Stimulated activated CD8-positive, alpha-beta memory T cell treated with anti-CD3 and anti-CD28 coated beads, Interleukin-4, amount 100 ng/mL, for 4 hours (primary cell): ENCODE measurements at places on chromosomes 11 and 22.

- DNase-seq, result no peak
Measured at GRCh38 chr22:27381960-27382742, 419.4 kb downstream of the MN1 start.

- no peak for DNase-seq
Measured at GRCh38 chr22:49789289-49790141, 38.2 kb downstream of the BRD1 start.

DNA sequence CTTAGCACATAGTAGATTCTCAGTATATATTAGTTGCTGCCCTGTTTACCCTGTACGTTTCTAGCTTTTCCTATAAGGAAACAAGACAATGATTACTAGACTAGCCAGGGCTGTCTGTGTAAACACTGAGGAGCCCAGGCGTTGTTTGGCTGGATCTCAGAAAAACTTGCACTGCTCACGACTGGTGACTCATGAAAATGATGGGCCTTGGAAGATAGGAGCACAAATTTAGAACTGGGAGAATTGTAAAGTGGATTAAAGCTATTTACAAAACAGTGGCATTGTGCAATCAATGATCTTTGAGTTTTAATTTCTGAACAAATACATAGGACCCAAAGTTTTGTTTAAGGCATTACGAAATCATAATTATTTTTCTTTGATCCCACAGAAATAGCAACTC is 276.9 kb downstream of the FAM76B start:
- DNase-seq, result no peak

DNA sequence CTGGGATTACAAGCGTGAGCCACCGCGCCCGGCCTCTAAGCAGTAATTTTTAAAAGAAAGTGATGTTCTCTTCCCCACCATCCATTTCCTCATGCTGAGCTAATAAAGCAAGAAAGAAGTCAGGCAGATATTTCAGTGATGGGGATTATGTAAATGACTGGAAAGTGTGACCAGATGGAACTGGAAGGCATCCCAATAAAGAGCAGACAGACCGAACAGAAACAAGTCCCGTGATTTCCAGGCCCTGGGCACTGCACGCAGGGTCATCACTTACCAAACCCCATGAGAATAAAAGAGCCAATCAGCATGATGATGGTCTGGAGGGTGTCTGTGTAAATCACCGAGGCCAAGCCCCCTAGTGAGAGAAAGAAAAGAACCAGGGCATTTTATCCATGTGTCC is 18.2 kb downstream of the SLC5A4 start:
- DNase-seq, result no peak

- no peak for DNase-seq
Measured at GRCh38 chr11:2767071-2767470, 67.3 kb upstream of the KCNQ1OT1 start.

GRCh38 chr22:37781434-37782059 is 26.2 kb upstream of the GCAT start:
- no peak for DNase-seq

GRCh38 chr11:35049859-35050531 is 89.0 kb upstream of the CD44 start:
- DNase-seq, result no peak

GRCh38 chr11:69696749-69697468 is 6.9 kb downstream of the FGF19 start:
- DNase-seq, result no peak

DNA sequence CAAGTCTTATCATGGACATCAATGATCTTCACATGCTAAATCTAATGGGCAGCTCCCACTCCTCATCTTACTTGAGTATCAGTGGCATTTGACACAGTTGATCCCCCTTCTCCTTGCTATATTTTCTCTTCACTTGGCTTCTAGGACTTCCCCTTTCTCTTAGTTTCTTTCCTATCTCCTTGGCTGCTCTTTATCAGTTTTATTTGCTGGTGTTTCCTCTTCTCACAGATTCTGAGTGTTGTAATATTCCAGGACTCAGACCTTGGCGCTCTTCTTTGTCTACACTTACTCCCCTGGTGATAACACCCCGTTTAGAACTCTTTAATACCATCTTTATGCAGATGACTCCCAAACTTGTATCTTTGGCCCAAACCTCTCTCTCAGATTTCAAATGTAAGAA is 33.9 kb upstream of the RASSF10 start:
- DNase-seq, result no peak

- DNase-seq, result no peak
Measured at GRCh38 chr11:108468478-108468864, 1.1 kb upstream of the C11orf65 start.

DNA sequence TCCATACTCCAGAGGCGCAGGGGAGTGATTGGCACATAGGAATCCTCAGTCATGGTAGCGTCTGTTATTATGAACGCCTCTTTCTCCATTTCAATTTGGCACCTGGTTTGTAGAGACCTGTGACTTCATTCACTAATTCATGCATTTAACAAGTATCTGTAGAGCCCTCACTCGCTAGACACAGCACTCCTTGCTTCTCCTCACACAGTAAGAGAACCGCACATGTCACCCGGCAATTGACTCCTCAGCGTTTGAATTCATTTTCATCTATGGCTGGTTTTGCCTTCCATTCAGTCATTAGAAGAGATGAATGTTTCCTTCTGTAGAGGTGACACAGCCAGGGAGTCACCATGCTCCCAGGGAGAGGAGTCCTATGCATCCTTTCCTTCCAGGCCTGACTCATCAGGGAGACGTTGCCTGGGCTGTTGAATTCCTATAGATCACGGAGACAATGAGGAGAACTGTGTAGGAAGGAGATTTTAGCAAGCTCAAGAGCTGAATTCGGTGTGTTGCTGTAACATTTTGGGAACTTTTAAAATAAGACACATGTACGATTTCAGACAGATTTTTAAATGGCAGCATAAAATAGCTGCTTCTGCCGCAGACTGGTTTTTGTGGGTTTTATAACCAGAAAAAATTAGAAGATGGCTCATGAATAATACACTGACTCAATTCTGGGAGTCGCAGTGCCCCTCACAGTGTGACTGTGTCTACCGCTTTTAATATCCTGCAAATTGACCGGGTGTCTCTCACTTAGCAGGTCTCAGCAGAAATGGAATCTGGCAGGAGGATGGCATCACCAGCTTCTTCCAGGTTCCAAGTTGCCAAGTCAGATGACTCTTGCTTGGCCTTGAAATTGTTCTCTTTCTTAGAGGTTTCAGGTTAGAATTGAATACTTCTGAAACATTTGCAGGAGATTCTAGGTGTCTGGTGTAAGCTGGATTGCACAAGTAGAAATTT is 44.4 kb upstream of the CLMP start:
- no peak for DNase-seq

GRCh38 chr11:94767701-94768601 is at the start of gene AMOTL1:
Gene AMOTL1 (plus strand): TSS chr11:94768356. CDS start chr11:94768512, 156 bp downstream.
- DNase-seq, result no peak

GRCh38 chr11:112156956-112157766 is 6.7 kb downstream of the IL18 start:
- no peak for DNase-seq

GRCh38 chr11:106001304-106002012 is 20.6 kb downstream of the MSANTD4 start:
- no peak for DNase-seq

GRCh38 chr22:22371031-22371541 is 126.5 kb downstream of the VPREB1 start:
- no peak for DNase-seq

DNA sequence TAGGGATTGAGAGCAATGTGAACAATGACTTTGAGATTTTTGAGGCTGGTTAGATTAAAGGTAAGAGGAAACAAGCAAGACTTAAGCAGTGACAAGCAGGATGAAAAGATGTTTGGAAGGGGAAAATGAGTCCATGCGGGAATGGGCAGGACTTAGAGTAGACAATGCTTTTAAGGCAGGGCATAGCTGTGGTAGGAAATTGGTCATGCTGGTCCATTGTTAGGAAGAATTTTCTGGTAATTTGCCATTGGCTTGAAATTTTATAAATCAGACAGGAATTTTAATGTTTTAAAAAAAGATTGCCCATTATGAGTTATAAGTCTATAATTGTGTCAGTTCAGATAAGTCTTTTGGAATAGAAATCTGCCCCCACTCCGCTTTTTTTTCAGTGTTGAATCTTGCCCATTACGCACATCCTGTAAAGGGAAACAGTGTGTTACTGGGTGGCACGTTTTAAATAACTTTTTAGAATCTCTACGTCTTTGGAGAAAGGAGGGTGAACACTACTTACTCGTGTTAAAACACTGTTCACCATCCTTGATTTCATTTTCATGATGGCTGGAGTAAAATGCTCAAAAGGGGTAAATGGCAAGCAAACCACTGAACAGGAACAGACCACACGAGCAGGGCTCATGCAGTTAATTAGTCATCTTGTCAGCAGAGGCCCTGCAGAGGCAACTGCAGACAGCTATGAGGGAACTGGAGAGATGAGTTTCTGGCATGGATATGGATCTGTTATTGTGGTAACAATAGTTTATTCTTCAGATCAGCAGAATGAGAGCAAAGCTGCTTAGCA is 25.0 kb downstream of the SWAP70 start:
- no peak for DNase-seq

DNA sequence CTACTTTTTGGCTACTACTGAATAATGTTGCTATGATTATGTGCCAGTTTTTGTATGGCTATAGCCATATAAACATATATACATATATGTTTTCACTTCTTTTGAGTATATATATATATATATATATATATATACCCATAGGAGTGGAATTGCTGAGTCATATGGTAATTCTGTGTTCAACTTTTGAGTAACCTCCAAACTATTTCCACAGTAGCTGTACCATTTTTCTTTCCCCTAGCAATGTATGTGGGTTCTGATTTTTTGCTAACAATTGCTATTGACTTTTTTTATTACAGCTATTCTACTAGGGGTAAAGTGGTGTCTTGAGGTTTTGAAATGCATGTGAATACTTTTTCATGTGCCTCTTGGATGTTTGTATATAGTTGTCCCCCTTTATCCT is 30.4 kb downstream of the CBL start:
- DNase-seq, result no peak
